ENCODE measurements at places on chromosomes 4 and X. TPM values are rescaled to one million over a fixed set of nuclear protein-coding genes. Genes with fewer than 3 reads are reported as not detected.
A peak's percentile ranks its signal among the peaks of the same experiment; 100 is the strongest.

The CT83 gene
- polyA plus RNA-seq: not detected

The RGN gene
- not detected for polyA plus RNA-seq

The MAGEA3 gene
- polyA plus RNA-seq: not detected

The ADRA2C gene
- polyA plus RNA-seq: not detected

The FAT1 gene
- not detected for polyA plus RNA-seq

The PRSS12 gene
- polyA plus RNA-seq: 0.07 TPM

The SLC26A1 gene
- polyA plus RNA-seq: 2.0 TPM

The RTL9 gene
- polyA plus RNA-seq: not detected

DNA sequence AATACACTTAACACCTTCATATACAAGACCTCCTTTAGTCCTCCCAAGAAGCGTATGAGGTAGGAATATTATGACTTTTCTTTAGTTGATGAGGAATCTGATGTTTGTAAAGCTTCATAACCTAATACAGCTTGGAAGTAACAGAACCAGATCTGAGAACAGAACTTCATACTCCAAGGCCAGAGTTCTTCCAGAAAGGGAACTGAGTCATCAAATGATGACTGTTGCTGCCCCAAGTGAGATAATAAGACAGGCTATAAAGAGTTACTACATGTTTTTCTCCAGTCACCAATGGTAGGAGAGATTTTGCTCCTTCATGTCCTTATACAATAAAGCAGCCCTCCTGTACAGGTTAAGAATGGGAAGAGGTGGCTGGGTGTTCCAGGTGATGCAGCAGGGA is 74.3 kb upstream of the ANXA3 start:
- H3K4me1 ChIP-seq: no peaks in the 10 kb centered on the region
- no peaks in the 10 kb centered on the region for H3K27me3 ChIP-seq
- no peaks in the 10 kb centered on the region for H3K36me3 ChIP-seq
- H3K4me3 ChIP-seq: no peak overlapping the region
- DNase-seq: no peak

GRCh38 chrX:9919632-9920172 is 47.5 kb upstream of the CLDN34 start:
- DNase-seq: no peak
- H3K27me3 ChIP-seq: no peaks in the 10 kb centered on the region
- H3K36me3 ChIP-seq: no peaks in the 10 kb centered on the region

DNA sequence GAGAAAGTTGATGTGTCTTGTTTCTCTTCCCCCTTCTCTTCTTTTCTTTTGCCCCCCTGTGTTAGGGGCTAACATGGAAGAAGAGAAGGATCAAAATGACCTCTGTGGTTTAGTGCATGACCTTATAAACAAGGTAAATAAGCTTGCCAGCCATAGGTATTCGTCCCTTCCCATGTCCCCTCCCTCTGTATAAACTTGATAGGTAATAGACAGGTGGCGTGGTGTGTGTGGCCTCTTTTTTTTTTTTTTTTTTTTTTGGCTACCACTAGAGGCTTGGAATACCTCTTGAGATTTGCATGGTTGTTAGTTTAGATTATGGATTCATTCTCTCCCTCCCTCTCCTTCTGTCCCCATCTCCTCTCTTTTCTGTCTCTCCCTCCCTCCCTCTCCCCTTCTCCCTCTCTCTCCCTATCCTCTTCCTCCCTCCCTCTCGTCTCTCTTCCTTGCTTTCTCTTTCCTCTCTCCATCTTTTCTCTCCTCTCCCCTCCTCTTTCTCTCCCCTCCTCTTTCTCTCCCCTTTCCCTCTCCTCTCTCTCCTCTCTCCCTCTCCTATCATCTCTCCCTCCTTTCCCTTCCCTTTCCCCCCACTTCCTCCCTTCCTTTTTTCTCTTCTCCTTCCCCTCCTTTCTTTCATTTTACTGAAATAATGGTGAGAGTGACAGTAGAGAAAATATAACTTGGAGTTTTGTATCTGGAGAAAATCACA is 134.4 kb downstream of the AFF1 start:
- H3K36me3 ChIP-seq: no peaks in the 10 kb centered on the region
- H3K27ac ChIP-seq: no peak overlapping the region
- no peaks in the 10 kb centered on the region for H3K27me3 ChIP-seq
- peaks cover 8% of the 10 kb centered on the region for H3K4me1 ChIP-seq

- H3K4me1 ChIP-seq: no peaks in the 10 kb centered on the region
- H3K27ac ChIP-seq: no peak overlapping the region
- H3K4me3 ChIP-seq: no peak overlapping the region
- no peak for DNase-seq
- no peaks in the 10 kb centered on the region for H3K36me3 ChIP-seq
- H3K27me3 ChIP-seq: no peaks in the 10 kb centered on the region
These were observed 552.9 kb upstream of the PABPC4L start for GRCh38 chr4:134754301-134755019.

GRCh38 chrX:29587107-29587506 is 628.3 kb upstream of the MAGEB2 start:
- no peak for DNase-seq
- no peaks in the 10 kb centered on the region for H3K36me3 ChIP-seq
- no peak overlapping the region for H3K27ac ChIP-seq
- no peak overlapping the region for H3K4me3 ChIP-seq

DNA sequence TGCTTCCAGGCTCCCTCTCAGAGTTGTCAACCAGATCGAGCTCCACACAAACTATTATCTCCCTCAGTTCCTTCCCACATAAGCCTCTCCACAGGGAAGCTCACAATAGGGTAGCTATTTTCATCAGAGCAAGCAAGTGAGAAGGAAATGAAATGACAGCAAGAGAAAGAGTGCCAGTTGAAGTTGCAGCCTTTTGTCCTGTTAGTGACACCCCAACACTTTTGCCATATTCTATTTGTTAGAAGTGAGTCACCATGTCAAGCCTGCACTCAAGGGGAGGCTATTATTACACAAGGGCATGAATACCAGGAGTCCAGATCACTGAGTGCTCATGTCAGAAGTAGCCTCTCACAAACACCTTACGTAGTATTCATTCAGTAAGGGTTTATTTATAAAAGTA is 266.3 kb upstream of the NOCT start:
- no peaks in the 10 kb centered on the region for H3K4me1 ChIP-seq
- H3K4me3 ChIP-seq: no peak overlapping the region
- no peak overlapping the region for H3K27ac ChIP-seq

DNA sequence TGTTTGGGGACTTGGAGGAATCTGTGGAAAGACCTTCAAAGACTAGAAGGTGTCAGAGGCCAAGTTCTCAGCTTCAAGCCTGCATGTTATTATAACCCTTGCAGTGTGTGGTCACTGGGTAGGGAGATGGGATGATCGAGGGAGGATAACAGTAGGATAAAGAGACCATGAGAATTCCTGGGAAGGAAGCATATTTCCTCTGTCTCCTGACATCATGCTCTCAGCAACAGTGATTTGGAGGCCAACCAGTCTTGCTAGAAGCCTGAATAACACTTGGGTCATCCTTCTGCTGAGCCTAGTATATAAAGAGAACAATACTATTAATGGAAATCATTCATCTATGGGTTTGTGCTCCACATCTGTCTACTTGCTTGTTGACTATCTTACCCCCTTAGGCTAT is 40.9 kb upstream of the ANXA3 start:
- DNase-seq: no peak
- no peaks in the 10 kb centered on the region for H3K27me3 ChIP-seq
- no peaks in the 10 kb centered on the region for H3K4me1 ChIP-seq
- no peak overlapping the region for H3K4me3 ChIP-seq
- H3K36me3 ChIP-seq: no peaks in the 10 kb centered on the region

- H3K27me3 ChIP-seq: no peaks in the 10 kb centered on the region
- H3K27ac ChIP-seq: no peak overlapping the region
- H3K4me1 ChIP-seq: no peaks in the 10 kb centered on the region
- no peaks in the 10 kb centered on the region for H3K36me3 ChIP-seq
These were observed 36.6 kb upstream of the PTPN13 start for GRCh38 chr4:86557526-86557925.

DNA sequence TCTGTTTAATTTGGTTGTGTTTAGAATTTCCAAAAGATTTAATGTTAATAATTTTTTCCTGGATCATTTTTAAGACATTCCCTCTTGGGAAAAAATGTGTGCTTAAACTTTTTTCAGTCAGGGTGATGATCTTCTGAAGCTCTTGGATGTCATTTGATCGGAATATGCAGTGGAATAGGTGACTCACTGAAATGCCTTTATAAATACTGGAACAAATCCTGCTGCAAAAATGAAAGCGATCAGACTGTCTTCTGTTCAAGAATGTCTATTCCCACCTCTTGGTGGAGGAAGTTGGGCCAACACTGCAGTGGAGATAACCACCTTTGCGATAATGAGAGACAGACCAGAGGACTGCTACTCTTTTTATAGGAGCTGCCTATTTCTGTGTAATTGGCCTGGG is 46.7 kb downstream of the LARP1B start:
- H3K4me3 ChIP-seq: no peak overlapping the region
- no peaks in the 10 kb centered on the region for H3K36me3 ChIP-seq
- H3K27ac ChIP-seq: no peak overlapping the region
- DNase-seq: no peak

DNA sequence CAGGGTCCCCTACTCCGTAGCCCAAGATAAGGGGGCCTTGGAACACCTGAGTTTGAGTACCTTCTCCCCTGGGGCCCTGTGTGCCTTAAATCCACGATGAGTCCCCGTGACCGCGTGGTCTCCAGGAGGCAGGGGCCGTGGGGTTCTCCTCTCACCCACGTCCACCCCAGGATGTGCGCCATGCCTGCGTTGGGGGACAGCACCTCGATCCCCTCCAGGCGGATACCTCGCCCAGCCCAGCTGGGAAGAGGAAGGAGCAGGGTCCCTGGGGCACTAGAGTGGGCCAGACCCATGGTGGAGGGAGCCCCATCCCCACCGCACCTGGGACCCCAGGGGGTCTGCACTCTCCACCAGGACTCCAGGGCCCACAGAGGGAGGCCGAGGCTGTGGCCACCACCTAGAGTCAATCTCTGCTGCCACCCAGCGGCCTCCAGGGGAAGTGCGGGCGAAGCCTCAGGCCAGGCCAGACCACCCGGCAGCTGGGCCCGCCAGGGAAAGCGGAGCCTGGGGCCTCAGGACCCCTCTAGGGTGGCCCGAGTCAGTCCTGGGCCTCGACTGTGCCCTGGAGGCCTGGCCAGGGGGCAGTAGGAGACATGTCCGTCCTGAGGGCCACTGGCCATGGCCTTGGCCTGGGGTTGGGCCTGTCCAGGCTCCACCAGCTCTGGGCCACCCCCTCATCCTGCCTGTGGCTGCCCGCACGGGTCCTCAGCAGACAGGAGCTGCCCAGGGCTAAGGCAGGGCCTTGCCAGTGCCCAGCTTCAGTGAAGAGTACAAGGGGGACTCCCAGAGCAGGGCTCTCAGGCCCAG is 55.0 kb downstream of the FAM53A start:
- no peaks in the 10 kb centered on the region for H3K36me3 ChIP-seq
- DNase-seq: peak; percentile 51
- no peaks in the 10 kb centered on the region for H3K27me3 ChIP-seq

DNA sequence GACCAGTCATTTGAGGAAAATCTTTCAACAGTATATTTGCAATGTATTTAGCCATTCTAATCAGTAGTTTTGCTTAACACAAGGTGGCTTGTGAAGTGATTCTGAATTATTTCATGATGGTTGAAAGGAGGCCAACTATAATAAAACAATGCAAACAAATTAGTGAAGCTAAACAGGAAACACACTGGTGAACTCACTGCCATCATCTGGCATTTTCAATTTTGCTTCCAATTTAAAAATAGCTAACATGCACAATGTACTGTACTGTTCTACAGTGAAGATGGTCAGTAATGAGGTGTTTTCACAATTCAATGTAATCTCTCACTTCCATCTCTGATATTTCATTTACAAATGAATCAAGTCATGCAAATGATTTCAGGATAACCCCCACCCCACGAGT is 31.1 kb downstream of the PGRMC2 start:
- no peaks in the 10 kb centered on the region for H3K27me3 ChIP-seq
- DNase-seq: no peak
- H3K4me3 ChIP-seq: no peak overlapping the region
- H3K36me3 ChIP-seq: no peaks in the 10 kb centered on the region
- H3K27ac ChIP-seq: no peak overlapping the region

GRCh38 chr4:109592367-109592766 is 32.3 kb downstream of the MCUB start:
- no peaks in the 10 kb centered on the region for H3K27me3 ChIP-seq
- H3K36me3 ChIP-seq: no peaks in the 10 kb centered on the region

GRCh38 chr4:104436542-104436941 is 58.2 kb downstream of the CXXC4 start:
- no peaks in the 10 kb centered on the region for H3K27me3 ChIP-seq
- no peaks in the 10 kb centered on the region for H3K36me3 ChIP-seq
- DNase-seq: no peak
- H3K27ac ChIP-seq: no peak overlapping the region
- no peaks in the 10 kb centered on the region for H3K4me1 ChIP-seq

DNA sequence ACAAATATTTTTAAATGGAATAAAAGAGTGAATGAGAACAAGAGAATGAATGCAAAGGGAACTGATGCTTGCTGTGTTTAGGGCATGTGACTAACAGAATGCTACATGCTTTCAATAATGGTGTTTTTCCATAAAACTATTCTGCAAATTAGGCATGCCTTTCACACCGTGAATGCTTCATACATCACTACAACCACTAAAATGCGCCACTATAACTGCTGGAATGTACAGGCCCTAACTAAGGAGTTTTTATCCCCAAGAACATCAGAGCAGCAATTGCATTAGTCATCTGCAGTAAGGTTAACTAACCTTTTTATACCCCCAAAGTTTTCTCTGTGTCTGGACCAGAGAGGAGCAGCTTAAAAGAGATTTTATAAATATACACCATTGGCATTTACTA is 190.4 kb downstream of the ARAP2 start:
- no peak overlapping the region for H3K27ac ChIP-seq
- no peak overlapping the region for H3K4me3 ChIP-seq
- no peaks in the 10 kb centered on the region for H3K36me3 ChIP-seq
- DNase-seq: no peak

DNA sequence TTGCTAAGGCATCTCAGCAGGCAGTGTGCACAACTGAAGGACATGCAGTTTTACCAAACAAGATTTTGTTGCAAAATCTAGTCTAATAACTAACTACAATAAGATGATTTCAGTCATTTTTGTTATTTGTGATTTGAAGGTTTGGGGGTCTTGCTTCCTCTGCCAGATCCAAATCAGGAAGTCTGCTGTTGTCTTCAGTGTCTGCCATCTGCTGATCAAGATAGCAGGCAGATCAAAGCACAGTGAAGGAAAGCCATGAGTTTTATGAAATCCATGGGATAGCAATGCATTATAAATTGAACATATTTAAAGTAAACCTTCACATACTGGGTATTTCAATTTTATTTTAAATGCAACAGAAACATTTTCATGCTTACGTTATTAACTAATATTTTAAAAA is 169.1 kb upstream of the ETNPPL start:
- H3K4me3 ChIP-seq: no peak overlapping the region
- H3K27ac ChIP-seq: no peak overlapping the region
- no peaks in the 10 kb centered on the region for H3K4me1 ChIP-seq
- no peaks in the 10 kb centered on the region for H3K27me3 ChIP-seq
- DNase-seq: no peak
- H3K36me3 ChIP-seq: no peaks in the 10 kb centered on the region

All from naive thymus-derived CD4-positive, alpha-beta T cell (primary cell).